ENCODE measurements at places on chromosomes 7 and 10. TPM values are rescaled to one million over a fixed set of nuclear protein-coding genes. Genes with fewer than 3 reads are reported as not detected.

OIT3 gene
- total RNA-seq: 0.19 TPM

ATP6V1F gene
- 87.7 TPM for total RNA-seq

ENO4 gene
- 0.33 TPM for total RNA-seq

DPYSL4 gene
- total RNA-seq: 47.4 TPM

FFAR4 gene
- total RNA-seq: not detected

CALN1 gene
- total RNA-seq: not detected

CYP2W1 gene
- total RNA-seq: not detected

NACAD gene
- total RNA-seq: 0.76 TPM

FGF8 gene
- total RNA-seq: not detected

NPTX2 gene
- total RNA-seq: 3.4 TPM

All from vein endothelial cell (primary cell).